DND-41 (cell line): ENCODE measurements at places on chromosomes 4 and X.

DNA sequence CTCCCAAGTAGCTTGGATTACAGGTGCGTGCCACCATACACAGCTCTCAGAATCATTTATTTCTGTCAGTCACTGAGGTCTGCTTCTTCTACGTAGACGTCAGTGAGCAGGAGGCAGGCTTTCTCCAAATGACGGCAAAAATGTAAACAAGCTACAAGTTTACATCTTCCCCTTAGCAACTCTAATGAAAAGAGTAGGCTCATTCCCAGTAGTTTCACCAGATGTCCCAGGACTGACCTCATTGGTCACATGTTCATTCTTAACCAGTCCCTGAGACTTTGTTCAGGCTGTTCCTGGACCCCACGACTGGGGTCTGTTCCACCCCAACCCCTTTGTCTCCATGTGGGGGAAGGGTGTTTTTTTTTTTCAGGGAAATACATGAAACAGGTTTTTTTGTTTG, 67.1 kb downstream of the TENM3 start:
- DNase-seq = no peak

GRCh38 chr4:45079616-45080015, 353.3 kb upstream of the GNPDA2 start:
- no peak for DNase-seq

GRCh38 chr4:8215001-8215427, 15.9 kb downstream of the SH3TC1 start:
- DNase-seq = no peak

DNA sequence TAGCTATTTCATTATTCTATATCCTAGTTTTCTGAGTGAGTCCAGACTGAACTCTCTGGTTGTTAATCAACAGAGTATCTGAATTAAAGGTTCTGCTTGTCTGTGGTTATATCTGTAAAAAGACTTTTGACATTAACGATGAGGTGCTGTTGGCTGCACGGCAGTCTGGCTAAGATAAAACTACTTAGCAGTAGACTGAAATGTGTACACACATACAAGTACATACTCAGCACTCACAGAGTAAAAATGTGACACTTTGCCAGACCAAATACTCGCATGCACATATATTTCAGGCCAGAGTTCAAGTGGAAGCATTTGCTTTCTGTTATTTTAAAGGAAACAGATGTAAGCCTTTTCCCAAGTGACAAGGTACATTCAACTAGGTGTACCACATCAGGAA, 80.5 kb downstream of the PRDM5 start:
- DNase-seq = no peak

DNA sequence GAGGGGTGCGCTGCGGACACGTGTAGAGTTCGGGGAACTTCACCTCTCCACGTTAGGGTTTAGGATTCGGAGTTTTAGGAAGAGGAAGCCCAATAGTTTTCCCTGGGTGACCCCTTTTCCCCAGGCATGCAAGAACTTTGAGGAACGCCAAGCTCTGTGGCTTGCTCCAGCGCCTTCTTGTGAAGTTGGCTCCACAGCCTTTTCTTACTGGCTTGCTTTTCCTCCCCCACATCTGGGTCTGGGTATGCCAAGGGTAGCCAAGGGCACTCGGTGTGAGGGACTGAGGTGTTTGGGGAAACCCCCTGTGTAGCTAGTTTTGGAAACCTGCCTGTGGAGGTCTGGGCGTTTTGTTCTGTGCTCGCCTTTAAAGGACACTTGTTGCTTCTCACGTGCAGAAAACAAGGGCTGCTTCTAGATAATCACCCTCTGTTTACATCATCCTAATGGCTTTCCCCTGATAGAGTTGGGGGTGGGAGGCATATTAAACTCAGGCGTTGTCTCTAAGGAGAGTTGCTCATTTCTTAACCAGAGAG, 746 bp downstream of the EDNRA start:
- no peak for DNase-seq

- DNase-seq = no peak
Observed at GRCh38 chr4:72496119-72496518, 72.9 kb downstream of the ADAMTS3 start.

DNA sequence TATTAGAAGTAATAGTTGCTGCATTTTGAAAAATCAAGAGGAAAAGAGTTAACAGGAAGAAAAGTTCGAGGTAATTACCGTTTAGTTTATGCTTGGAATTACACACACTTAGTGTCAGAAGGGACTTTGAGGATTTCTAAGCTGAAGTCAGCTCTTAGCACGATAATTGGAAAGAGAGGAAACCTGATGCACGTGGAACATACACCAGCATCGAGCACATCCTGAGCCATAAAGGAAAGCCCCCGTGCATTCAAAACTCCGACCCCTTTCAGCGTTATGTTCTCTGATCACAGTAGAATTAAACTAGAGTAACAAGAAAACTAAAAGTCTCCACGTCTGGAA, 400 bp upstream of the PAQR3 start:
- DNase-seq = peak; percentile 29

- no peak for DNase-seq
Observed at GRCh38 chr4:53563824-53564223, 27.5 kb downstream of the LNX1 start.

GRCh38 chr4:172270397-172270796, 457.2 kb downstream of the GALNTL6 start:
- no peak for DNase-seq

- DNase-seq = no peak
Observed at GRCh38 chr4:118373614-118374255, 20.9 kb upstream of the PRSS12 start.

DNA sequence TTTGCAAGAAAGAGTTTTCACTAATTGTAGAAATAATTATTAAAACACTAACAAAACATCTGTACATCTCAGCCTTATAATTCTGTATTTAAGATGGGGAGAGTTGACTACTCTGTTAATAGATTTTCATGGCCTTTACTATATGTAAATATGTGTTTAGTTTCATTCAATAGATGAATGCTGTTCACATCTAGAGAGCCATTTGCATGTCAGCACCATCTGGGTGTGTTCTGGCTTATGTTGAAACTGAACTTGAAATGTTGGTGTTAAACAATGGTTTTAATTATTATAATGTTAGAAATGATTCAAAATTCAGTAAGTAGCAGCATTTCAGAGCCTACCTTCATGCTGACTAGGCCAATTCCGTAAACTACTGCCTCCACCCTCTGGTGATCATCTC, 102.5 kb upstream of the ADAD1 start:
- DNase-seq = no peak

GRCh38 chr4:107299646-107300045, 263.5 kb upstream of the DKK2 start:
- no peak for DNase-seq

DNA sequence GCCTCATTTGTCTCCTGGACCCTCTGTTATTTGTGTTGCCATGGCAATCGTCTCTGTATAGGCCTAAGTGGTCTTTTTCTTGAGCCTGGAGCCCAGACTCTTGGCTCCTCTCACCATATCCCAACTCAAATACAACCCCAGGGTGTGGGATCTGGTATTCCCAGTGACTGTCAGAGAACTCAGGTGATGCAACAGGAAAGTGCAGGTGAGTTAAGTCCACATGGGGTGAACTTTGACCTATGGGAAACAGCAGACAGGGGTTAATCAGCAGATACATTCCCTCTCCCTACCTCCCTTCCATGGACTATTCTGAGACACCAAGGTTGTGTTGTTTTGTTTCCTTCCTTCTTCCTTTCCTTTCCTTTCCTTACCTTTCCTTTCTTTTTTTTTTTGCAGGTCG, 130.9 kb upstream of the RPS6KA3 start:
- DNase-seq = no peak

DNA sequence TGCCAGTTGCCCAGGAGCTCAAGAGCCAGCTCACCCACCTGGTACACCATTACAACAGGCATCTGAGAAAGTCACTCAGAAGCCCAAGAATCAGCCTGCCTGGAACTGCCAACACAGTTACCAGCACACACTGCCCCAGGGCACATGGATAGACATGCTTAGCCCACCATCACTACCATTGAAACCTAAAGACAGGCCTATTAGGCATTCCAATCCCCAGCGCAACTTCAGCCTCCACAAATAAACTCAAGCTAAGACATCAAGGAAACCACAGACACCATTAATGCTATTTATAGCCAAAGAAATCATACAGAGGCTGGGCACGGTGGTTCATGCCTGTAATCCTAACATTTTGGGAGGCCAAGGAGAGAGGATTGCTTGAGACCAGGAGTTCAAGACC, 42.3 kb downstream of the ATRX start:
- no peak for DNase-seq

DNA sequence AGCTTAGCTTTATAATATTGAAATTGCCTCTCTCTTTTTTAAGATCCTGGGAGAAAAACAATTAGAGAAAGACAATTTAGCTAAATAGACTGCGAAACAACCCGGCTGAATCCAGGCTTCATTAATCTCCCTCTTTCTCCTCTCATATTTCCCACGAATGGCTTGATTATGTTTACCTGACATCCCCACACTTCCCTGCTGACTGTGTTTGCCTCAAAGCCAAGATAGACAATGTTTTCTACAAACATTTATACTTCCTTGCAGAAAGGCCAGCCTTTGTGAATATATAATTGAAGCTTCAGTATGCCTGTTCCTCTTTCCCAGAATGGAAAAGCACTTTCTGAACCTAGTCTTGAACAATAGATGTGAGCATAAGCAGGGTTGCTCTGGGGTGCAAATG, 566.8 kb downstream of the PDHA2 start:
- DNase-seq = no peak

GRCh38 chr4:158837527-158838141, 68.8 kb downstream of the FNIP2 start:
- no peak for DNase-seq

DNA sequence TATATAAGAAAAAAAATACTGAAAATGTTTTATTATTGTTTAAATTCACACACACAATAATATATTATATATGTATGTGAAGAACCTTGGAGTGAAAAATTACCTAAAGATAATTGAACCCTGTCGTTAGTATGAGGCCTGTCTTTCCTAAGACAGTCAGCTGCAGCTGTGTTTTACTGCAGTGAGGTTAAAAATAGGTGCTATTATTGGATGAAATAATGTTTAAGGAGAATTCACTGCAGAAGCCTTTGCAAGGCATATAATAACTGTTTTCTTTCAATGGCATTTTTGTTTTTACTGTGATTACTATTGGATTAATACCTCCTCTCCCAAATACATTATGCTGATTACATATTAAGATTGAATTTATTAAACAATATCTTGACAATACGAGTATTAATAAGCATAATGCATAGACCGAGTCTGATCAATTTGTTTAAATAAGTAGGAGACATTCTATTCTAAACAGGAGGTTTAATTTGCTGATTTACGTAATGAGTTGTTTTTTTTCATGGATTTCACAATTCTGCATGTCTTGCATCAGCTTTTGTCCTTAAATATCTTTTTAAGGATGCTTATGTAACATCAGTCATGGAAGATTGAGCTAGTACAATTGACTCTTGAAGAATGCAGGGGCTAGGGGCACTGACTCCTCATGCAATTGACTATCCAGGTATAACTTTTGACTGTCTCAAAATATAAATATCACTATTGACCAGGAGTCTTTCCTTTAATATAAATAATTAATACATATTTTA, 1181.1 kb upstream of the PCDH7 start:
- no peak for DNase-seq

DNA sequence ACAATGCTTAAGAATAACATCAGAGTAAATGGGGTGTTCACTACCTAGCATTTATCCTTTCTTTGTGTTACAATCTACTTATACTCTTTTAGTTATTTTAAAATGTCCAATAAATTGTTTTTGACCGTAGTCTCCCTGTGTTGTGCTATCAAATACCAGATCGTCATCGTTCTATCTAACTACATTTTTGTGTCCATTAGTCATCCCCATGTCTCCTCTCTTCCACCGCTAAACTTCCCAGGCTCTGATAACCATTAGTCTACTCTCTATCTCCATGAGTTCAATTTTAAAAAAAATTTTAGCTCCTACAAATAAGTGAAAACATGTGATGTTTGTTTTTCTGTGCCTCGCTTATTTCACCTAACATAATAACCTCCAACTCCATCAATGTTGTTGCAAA, 381.9 kb downstream of the PRDM5 start:
- DNase-seq = no peak

- DNase-seq = no peak
Observed at GRCh38 chr4:54945838-54946237, 179.6 kb downstream of the KDR start.

- no peak for DNase-seq
Observed at GRCh38 chr4:83129264-83129663, 14.7 kb upstream of the PLAC8 start.

- no peak for DNase-seq
Observed at GRCh38 chrX:7412840-7413239, 264.9 kb upstream of the PUDP start.

DNA sequence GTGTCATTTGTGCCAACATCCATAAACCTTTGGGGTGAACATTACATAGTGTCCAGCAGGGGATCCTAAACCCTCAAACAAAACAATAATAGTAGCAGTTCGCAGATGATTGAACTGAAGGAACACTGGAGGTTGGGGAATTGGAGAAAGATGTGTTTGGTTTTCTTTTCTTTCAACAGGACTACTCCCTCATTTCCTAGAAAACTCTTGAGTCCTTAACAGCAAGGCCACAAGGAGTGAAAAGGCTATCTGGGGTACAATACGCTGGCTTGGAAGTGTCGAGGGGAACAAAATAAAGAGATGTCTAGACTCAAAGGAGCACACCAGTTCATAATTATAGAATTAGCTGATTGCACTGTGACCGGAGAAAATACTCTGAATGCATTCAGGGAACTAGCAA, 72.1 kb downstream of the IDS start:
- DNase-seq = no peak

DNA sequence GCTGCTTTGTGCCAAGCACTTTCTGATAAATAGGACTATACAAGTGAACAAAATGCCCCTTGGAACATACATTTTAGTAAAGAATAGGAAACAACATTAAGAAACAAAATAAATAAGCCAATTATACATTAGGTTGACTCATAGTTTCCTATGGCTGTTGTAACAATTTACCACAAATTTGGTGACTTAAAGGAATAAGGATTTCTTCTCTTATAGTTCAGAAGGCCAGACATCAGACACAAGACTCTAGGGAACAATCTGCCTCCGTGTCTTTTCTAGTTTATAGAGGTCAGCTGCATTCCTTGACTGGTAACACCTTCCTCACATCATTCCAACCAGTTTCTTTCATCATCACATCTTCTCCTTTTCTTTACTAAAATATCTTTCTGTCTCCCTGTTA, 235.9 kb upstream of the PCDH18 start:
- no peak for DNase-seq

DNA sequence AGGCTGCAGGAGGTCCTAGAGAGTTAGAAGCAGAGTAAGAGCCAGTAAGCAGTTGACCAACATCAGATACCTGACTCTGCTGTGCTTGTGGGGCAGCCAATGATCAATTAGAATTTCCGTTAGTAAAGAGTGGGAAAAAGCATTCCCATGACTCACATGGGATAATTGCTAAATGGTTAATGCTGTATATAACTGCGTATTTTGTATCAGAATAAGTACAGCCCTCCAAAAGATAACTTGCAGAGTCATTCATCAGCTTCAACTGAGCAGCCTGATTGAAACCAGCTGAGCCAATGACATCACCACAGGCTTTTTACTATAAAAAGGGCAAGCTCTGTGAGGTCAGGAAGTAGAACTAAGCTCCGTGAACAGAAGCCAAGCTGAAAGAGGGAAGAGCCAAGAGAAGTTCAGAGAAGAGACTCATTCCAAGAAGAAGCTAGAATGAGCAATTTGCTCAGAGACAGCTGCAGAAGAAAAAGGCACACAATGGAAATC, 67.9 kb downstream of the PPP3CA start:
- no peak for DNase-seq
